ENCODE measurements at places on chromosomes 11 and 22.

GRCh38 chr22:26172389-26172990 lies 3.2 kb downstream of the SEZ6L start:
- DNase-seq: peak; percentile 40

- DNase-seq: no peak
Observed at GRCh38 chr22:36445158-36445668, 36.2 kb downstream of the TXN2 start.

GRCh38 chr22:42889304-42889703 lies 32.2 kb upstream of the ARFGAP3 start:
- DNase-seq: no peak

DNA sequence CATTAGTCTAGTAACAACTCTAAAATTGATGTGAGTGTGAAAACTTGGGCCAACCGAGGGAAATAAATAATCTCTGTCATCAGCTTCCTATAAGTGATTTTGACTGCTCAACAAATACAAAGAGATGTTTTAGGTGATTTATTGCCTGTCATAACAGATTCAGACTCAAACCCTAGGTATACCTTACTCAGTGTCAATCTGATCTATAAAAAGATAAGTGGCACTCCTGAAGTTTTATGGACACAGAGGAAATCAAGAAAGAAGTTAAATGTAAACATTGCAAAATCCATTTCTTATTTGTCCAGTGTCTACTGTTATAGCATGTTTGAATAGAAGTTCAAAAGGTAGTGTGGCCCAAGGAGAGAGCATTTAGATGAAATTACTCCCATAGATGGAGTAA lies 30.4 kb upstream of the TYR start:
- DNase-seq: no peak

DNA sequence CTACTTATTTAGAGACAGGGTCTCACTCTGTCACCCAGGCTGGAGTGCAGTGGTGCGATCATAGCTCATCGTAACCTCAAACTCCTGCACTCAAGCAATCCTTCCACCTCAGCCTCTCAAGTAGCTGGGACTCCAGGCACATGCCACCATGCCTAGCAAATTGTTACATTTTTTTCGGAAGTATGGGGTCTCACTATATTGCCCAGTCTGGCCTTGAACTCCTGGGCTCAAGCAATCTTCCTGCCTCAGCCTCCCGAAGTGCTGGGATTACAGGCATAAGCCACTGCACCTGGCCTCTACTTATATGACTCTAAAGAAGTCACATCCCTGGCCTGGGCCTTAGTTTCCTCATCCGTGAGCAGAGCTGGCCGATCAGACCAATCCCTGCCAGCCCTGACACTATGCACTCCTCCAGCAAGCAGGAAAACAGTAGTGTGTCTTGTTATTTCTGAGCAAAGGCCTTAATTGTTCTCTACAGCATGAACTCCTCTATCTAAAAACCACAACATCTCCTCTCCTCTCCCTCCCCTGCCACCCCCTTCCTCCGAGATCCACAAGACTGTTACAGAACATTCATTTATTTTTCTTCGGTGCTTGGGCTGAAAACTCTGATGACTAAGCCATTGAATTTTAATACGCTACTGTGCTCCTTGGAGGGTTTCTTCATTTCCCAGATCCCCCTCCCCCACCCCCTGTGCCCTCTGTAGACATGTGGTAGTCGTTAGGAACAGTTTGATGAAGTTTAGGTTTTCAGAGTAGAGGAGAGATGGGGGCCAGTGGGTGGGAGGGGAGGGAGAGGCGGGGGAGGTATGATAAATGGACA lies 91.5 kb downstream of the ABTB2 start:
- DNase-seq: no peak

- DNase-seq: no peak
Observed at GRCh38 chr11:60170566-60170965, 12.3 kb downstream of the MS4A6A start.

DNA sequence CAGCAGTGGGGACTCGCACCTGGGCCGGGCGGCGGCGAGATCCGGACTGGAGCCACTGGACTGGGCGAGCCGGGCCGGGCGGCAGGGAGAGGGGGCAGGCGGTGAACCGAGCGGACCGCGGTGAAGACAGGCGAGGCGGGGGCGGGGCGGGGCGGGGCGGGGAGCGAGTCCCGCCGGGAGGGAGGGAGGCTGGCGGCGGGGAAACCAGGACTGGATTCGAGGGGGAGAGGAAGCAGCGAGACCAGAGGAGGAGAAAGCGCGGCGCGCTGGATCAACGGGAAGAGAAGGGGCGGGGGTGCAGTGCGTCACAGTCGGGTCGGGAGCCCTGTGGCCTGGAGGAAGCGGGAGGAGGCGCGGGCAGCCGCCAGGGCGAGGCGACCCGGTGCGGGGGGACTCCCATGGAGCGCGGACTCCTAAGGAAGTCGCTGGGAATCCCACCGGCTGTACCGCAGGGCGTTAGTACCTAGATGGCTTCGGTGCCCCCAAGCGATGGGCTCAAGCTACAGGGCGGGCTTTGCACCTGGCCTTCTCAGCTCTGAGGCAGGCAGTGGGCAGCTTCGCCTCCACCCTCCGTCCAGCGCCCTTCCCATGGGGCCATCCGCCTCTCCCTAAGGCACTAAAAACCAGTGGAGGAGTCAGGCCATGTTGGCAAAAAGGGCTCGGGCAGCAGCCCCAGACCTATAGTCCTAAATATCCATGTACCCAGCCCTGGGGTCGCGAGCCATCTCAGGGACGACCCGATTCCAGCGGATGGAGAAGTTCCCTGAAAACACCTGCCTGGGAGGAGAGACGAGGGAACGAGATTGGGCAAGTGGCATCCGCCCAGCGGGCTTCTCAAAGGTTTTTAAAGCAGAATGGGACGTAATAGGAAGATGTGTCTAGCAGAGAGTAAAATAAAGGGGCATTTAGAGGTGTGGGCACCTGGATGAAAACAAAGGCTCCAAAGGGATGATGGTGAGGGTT lies at the start of gene TMEM121B:
Gene TMEM121B, minus strand, starts transcription at position 128 of the 963 bp plus-strand sequence. CDS start 233 bp downstream, outside the sequence.
- DNase-seq: peak; percentile 41

DNA sequence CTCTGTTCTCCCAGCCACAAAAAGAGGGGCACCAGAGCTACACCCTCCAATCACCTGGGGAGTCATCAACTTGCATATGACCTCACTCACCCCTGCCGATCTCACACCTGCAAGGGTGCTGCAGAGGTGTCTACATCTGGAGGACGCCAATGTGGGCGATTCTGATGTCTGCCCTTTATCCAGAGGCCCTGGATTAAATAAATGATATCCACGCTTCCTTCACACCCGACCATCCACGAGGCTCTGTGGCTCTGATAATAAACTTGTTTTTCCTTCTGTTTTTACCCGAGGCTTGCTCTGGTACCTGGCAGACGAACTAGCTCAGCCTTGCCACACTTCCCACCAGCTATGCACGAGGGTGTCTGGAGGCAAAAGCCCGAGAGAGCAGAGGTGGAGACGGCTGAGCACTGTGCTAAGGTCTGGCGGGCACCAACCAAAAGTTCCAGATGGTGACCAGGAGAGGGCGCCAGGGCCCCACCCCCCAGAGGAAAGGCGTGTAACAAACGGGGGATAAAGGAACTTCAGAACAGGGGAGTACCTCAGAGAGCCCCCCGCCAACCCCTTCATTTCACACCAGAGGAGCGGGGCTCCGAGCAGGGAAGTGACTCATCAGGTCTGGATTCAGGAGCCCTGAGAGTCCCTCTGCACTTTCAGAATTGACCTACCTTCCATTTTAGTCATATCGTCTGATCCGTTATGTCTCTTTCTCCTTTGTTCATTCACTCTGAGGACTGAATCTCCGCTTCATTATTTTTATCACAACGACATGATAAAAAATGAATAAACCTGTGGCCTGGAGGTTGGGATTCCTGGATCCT lies 13.5 kb downstream of the SCN3B start:
- peak; percentile 70 for DNase-seq

All from K562 (cell line).